ENCODE measurements at places on chromosomes 1 and 21. TPM values are rescaled to one million over a fixed set of nuclear protein-coding genes. Genes with fewer than 3 reads are reported as not detected.

Gene CCDC24
- total RNA-seq, result 8.2 TPM

Gene GSTM5
- total RNA-seq, result not detected

Gene SLAMF7
- total RNA-seq, result 1.0 TPM

Gene CATSPERE
- 0.09 TPM for total RNA-seq

Gene RHD
- not detected for total RNA-seq

Gene SOX13
- total RNA-seq, result 19.7 TPM

Gene CD2
- total RNA-seq, result not detected

Gene ZNF683
- not detected for total RNA-seq

Gene TEX35
- 0.09 TPM for total RNA-seq

Gene KCNE1
- not detected for total RNA-seq

Gene GSTM3
- 23.2 TPM for total RNA-seq

Gene CCDC181
- 0.11 TPM for total RNA-seq

Gene PAQR6
- total RNA-seq, result 4.6 TPM

Gene NCF2
- 1.5 TPM for total RNA-seq

Gene CLCN6
- total RNA-seq, result 5.5 TPM

Gene ERICH3
- total RNA-seq, result not detected

Gene KLHL21
- 23.4 TPM for total RNA-seq

Gene PIK3C2B
- total RNA-seq, result 7.4 TPM

Gene IL19
- total RNA-seq, result 0.11 TPM

Gene SRGAP2
- 30.9 TPM for total RNA-seq

Gene CDA
- total RNA-seq, result 43.7 TPM

Gene SPRR1A
- total RNA-seq, result not detected

Gene VWA5B1
- total RNA-seq, result not detected

Gene LCE1F
- total RNA-seq, result not detected

Gene FCRLB
- total RNA-seq, result 1.5 TPM

Gene LCE2B
- not detected for total RNA-seq

Gene AMPD1
- not detected for total RNA-seq

Gene HMGN2
- total RNA-seq, result 315 TPM
